ENCODE measurements at places on chromosomes 12 and 14.
A peak's percentile ranks its signal among the peaks of the same experiment; 100 is the strongest.

DNA sequence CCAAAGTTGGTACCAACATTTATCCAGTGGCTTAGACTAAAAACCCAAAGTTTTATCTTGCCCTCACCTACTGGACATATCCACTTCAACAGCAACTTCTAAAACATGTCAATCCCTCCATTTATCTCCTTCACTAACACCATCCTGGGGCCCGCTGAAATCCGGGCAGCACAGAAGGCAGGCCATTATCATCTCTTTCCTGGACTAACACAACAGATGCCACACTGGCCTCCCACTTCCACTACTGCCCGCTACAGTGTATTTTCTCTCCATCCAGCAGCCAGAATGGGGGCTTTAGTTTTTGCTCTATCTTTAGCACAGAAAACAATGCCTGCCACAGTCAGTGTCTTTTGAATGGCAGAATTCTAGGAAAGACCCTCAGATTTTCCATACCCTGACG, 15.6 kb downstream of the ZFHX2 start:
- no peak for DNase-seq

GRCh38 chr12:68122236-68122920, 37.2 kb downstream of the IFNG start:
- peak; percentile 32 for DNase-seq

DNA sequence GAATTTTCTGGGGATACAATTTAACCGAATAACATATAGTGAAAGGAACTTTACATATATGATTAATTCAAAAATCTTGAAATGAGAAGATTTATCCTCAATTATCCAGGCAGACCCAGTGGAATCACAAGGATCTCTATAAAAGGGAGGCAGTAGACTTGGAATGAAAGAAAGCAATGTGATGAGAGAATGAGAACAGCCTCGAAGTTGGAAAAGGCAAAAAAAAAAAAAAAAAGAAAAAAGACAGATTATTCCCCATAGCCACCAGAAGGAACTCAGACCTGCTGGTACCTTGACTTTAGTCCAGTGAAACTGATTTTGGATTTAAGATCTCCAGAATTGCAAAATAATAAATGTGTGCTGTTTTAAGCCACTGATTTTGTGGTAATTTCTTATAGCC, 416.3 kb upstream of the OR4E1 start:
- DNase-seq: no peak

DNA sequence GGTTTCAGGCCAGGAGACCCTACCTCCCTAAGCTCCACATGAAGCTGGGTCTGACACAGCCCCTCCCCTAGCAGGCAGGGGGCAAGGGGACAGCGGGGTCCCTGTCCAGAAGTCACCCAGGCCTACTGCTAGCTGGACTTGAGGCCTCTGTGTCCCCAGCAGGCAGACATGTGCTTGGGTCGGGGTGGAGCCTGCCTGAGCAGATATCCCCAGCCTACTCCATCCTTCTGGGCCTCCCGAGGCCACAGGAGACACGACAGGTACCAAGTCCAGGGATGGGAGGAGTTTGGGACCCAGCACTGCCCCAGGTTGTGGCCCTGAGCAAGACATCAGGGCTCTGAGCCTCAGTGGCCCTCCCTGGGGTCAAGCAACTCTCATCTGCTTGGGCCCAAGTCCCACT, 105.2 kb upstream of the EIF5 start:
- DNase-seq: no peak

GRCh38 chr14:104929268-104930230, 4.9 kb downstream of the PLD4 start:
- no peak for DNase-seq

- DNase-seq: no peak
Observed at GRCh38 chr14:50000380-50001150, 107.7 kb downstream of the ARF6 start.

DNA sequence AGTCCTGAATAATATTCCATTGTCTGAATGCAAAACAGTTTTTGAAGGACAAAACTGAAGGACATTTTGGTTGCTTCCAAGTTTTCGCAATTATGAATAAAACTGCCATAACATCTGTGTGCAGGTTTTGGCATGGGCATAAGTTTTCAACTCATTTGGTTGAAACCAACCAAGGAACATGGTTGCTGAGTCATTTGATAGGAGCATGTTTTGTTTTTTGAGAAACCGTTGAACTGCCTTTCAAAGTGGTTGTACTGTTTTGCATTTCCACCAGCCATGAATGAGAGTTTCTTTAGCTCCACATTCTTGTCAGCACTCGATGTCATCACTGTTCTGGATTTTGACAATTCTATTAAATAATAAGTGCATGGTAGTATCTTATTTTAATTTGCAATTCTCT, 23.0 kb upstream of the GSG1 start:
- no peak for DNase-seq

DNA sequence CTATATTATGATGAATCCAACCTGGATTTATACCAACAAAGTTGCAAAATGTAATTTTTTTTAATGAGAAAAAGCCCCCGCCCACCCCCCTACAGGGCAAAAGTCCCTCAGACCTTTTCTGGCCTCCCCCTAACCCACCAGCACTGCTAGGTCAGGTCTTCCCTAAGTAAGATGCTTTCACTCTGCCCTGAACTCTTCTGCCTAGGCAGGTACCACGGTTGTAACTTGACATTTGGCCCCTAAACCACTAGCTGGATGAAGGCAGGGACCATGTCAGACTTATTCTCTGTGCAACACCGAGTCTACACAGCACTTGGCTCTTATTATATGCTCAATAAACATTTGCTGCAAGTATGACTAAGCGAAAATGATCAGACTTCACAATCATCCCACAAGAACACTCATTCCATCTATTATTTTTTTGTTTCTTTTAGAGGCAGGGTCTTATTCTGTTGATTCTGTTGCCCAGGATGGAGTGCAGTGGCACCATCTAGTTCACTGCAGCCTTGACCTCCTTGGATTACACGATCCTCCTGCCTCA, 63.2 kb downstream of the SPRING1 start:
- DNase-seq: no peak

DNA sequence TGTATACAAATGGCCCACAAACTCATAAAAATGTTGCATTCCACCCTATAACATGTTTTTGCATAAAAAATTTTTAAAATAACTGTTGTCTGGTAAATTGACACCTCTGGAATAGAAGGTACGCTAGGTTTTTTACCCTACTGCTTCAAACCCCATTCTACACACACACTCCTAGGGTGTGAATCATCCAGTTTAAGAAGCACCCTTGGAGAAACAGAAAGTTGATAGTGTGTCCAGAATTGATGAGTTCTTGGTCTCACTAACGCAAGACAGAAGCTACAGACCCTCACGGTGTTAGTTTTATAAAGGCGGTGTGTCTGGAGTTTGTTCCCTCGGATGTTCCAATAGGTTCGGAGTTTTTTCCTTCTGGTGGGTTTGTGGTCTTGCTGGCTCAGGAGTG, 158.5 kb downstream of the KLRB1 start:
- no peak for DNase-seq

GRCh38 chr12:49236423-49236822, 28.5 kb upstream of the TUBA1C start:
- DNase-seq: no peak

DNA sequence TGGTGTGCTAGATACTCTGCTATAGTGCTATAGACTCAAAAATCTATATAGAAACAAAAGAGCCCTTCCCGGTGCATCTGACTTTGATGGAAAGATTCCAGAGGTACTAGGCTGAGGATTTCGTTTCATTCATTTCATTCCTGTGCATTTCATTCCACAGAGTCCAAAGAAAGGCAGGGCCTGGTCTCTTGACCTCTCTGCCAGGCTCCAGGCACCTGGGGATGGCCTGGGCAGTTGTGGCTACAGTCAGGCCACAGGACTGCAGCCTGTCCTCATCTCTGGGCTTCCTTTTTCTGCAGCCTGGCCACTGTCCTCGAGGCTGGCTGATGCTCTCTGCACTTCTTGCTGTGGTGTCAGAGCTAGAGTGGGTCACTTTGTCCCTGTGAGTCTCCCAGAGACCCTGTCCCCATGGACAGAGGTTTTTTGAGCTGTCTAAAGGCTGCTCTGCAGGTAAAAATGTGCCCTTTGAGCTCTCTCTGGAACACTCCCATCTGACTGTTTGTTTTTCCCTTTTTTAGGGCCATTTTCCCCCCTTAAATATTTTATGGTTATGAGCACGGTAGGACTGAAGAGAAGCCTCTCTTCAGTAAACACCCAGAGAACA, 3.2 kb upstream of the VDR start:
- no peak for DNase-seq

GRCh38 chr12:52023182-52023975, 16.6 kb downstream of the TAMALIN start:
- no peak for DNase-seq

- no peak for DNase-seq
Observed at GRCh38 chr14:62557416-62557815, 487.8 kb downstream of the KCNH5 start.

DNA sequence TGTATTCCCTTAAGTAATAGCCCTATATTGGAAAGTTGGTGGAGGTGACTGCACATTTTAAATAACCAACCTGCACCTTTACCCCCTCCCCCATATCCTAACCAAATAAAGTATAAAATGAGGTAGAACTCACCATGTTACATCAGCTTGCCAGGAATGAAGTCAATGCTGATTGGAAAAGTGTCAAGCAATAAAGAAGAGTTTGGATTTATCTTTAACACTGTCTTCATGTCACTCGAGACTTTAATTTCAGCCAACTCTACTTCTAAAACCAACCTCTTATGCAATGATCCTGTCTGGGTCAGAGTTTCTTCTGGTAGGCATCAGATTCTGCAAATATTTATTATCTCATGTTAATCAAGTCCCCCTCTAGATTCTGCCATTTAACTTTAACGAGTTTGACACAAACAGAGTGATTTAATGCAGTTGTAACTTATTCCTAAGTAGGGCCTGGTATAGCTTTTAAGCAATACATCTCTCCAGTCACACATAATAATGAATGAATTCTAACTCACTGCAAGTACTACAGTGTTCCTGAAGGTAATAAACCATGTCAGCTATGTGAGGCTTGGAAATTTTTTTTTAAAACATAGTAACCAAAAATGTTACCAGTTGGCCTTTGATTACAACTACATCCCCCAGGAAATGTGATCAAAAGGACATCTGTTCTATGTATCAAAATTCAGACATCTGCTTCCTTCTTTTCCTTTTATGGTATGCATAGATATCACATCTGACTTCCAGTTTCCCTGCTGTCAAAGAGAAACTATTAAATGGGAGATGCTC, 98.7 kb downstream of the ERGIC2 start:
- DNase-seq: no peak

GRCh38 chr14:100739306-100739705, 12.6 kb downstream of the DLK1 start:
- no peak for DNase-seq

DNA sequence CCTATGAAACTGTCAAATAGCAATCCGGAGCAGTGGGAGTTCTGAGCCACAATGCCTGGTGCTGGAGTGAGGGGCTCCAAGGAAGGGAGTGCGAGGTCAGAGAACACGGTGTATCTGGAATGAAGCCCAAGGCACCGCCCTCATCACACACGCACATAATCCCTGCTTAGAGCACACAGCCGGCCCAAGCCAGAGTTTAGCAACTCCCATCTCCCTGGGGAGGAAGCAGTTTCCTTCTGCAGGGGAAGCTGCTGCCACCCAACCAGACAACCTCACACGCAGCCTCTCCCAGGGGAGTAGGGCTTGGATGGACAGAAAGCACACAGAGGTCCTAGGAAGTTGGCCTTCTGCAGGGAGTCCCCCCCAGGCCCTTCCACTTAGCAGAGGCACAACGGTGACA, 31.3 kb downstream of the ACTN1 start:
- no peak for DNase-seq

DNA sequence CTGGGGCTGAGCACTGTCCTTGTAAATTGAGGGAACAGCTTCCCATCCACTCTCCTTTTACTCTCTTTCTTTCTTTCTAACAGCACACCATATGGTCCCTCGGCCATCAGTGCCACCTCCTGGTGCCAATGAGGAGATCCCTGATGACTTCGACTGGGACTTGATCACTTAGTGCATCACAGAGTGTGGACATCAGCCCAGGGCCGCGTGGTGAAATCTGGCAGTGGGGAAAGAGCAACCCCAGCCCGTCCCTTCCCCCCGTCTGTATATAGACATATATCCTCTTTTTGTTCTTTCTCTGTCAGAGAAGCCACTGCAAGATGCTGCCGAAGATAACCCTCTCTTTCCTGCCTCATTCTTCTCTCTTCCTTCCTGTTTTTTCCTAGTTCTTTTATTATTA, 13.5 kb downstream of the C3AR1 start:
- DNase-seq: no peak

- DNase-seq: no peak
Observed at GRCh38 chr12:16634786-16635185, 28.8 kb upstream of the LMO3 start.

- no peak for DNase-seq
Observed at GRCh38 chr12:88144546-88145468, 2.7 kb downstream of the TMTC3 start.

- no peak for DNase-seq
Observed at GRCh38 chr12:45978108-45978507, 12.3 kb downstream of the SCAF11 start.

DNA sequence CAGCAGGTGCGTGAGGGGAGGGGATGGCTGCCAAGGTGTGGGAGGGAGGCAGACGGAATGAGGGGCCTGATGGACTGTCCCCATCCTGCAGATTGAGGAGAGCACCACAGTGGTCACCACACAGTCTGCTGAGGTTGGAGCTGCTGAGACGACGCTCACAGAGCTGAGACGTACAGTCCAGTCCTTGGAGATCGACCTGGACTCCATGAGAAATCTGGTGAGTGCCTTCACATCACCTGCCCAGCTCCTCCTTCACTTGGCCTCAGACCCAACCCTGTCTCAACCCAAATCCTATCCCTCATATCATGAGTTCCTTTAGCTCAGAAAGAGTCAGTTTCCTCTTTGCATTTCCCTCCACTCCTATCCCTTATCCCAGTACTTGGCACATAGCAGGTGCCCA, 2.7 kb downstream of the KRT18 start:
- DNase-seq: no peak

GRCh38 chr14:69877492-69877891, 1.7 kb upstream of the SMOC1 start:
- DNase-seq: peak; percentile 9

- peak; percentile 28 for DNase-seq
Observed at GRCh38 chr12:113007166-113007565, 28.8 kb downstream of the OAS2 start.

DNA sequence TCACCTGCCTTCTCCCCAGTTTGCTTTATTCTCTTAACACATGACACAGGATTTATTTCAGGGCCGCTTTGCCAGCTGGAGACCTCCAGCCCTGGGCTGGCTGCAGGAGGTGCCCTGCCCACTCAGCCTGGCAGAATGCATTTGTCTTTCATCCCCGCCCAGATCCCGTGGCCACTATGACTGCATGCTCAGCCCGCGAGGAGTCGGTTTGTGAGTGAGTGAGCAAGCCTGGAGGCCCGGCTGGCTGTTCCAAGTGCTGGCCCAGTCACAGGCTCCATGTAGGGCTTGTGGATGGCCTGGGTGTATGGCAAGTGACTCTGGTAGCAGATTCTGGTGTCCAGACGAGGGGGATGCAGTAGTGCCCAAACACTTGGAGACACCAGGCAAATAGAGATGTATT, 2.1 kb downstream of the TDP1 start:
- no peak for DNase-seq

- no peak for DNase-seq
Observed at GRCh38 chr12:56188778-56189098, 545 bp downstream of the SMARCC2 start.

DNA sequence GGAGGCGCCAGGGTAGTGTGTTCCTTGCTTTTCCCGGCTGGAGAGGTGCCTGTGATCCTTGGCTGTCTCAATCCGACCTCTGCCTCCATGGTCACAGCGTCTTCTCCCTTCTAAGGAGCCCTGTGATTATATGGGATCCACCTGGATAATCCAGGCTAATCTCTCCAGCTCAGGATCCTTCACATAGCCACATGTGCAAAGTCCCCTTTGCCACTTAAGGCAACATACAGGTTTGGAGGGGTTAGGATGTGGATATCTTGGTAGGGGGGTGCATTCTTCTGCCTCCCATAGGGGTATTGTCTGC, 1.2 kb upstream of the HVCN1 start:
- DNase-seq: no peak
